ENCODE measurements at places on chromosomes 12 and 14.

GRCh38 chr14:100529561-100530031 is 57.6 kb downstream of the BEGAIN start:
- DNase-seq = peak; percentile 61

- DNase-seq = no peak
Measured at GRCh38 chr12:25459541-25459951, 93.5 kb downstream of the LMNTD1 start.

DNA sequence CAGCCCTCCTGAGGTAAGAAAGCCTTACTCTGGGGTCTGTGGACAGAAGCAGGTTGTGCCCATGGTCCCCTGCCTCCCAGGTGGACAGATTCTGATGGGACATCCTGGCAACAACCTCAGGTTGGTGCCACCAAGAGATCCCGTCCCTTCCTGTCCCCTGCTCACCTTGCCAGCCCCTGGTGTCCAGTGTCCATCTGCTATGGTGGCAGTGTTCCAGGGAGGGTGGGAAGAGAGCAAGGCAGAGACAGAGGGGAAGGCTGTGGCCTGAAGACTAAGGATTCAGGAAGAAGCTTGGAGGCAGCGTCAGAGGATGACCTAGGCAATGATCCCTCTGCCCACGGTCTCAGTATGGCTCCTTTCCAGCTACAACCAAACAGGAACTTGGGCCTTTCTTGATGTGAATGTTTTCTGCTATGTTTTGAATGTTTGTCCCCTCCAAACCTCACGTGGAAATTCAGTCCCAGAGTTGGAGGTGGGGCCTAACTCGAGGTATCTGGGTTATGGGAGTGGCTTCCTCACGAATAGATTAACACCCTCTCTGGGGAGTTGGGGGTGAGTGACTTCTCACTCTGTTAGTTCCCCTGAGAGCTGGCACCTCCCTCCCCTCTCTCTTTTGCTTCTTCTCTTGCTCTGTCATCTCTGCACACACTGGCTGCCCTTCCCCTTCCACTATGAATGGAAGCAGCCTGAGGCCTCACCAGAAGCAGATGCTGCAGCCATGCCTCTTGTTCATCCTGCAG is 26.9 kb downstream of the IQSEC3 start:
- DNase-seq = no peak

DNA sequence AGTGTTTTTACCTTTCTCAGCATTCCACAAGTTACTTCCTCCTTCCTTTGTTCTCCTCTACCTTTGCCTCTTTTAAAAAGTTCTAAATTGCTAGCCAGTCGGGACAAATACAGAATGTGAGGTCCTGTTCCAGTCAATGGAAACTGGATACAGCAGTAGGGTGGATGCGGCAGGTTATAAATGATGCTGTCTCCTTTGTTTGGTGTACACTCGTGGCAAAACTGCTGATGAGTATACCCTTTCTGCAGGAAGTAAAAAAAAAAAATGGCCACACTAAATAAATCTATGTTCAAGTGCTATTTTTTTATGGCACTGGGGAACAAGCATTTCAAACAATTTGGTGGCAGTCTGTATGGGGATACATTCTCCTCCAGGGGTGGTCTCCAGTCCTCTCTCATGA is 27.5 kb downstream of the KLRK1 start:
- DNase-seq = no peak

DNA sequence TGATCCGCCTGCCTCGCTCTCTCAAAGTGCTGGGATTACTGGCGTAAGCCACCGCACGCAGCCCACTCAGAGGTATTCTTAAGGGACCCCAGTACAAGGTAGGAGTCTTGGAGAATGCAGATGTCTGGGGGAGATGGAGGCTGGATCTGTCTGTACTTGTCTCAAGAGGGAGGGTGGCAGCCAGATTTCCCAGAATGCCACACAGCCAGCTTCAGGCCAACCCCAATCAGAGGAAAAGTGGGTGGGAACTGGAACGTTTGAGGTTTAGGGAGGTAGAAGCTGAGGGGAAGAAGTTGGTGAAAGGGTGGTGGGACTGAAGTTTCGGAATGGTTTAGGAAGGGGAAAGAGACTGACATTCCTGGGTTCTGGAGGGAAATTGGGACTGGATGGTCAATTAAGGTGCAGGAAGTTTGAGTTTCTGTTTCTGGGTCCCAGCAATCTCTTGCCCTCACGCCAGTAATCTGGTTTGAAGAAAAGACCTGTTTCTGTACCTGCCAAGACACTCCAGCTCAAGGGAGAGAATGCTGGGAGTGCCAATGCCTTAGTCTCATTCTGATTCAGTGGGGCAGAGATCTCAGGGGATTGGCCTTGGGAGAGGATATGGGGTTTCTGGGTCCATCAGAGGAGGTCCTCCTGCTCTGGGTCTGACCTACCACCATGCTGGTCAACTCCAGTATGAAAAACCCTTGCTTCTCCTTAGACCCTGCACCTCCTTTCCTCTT is 8.1 kb upstream of the ZNF385A start:
- no peak for DNase-seq

GRCh38 chr12:92289629-92290349 is 144.1 kb upstream of the BTG1 start:
- DNase-seq = no peak

- no peak for DNase-seq
Measured at GRCh38 chr12:7966563-7966962, 30.6 kb upstream of the SLC2A3 start.

DNA sequence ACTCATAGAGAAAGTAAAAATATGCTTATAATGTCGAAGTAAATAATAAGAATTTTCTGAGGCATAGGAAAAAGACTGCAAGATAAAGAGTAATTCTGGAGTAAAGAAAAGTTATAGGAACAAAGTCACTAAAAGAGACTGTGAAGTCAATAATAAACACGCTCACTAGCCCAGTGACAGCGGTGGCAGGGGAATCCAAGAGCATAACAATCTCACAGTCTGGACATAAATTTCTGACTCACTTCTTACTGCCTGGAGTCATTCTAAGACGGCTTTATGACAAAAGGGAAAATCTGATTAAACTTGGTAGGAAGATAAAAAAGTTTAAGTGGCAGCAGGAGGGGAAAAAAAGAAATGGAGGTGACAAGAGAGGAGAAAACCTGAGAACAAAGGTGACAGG is 56.4 kb upstream of the GRIP1 start:
- DNase-seq = no peak

DNA sequence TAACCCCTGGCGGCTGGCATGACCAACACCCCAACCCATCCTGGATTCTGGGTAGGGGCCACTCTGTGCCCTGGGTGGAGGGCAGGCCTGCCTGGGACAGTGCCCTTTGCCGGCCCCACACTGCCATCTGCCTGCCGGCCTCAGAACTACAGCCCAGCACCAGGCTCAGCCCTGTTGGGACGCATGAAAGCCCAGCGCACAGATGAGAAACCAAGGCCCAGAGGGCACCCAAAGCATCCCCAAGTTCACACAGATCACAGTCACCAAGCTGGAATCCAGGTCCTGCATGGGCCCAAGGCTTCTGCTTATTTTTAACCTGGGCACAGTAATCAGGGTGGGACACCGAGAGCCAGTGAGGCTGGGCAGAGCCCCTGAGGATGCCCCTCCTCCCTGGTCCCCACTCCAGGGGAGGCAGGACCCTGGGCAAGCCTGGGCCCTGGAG is 26.2 kb downstream of the RFLNA start:
- peak; percentile 86 for DNase-seq

DNA sequence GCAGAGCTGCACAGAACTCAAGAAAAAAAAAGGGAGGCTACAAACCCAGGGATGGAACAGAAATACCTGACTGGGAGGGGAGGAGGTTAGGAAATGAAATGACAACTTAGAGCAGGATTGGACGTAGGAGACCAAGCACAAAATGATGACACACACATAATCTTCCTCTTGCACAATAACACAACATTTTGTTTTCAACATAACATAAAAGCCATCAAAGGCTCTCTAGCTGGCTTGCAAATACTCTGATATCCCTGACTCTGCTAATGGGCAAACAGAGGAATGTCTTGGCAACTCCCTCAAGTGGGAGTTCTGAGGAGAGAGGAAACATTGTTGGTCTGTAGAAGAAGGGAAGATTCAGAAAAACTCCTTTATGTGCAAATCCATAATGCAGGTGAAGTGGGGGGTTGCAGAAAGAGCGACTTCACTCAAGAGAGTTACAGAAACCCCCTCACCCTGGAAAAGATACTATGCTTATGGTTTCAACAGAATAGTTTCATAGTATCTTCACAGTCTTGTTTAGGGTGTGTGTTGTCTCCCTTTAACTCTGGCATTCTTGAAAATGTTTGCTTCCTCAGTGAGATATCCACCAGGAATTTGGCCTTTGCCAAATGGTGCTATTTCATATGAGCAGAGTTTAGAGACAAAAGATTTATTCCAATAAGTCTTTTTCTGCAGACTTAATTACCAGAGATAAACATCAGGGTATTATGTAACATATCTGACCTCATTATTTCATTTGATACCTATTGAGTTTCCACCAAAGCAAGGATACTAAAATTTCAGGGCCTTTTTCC is 43.8 kb upstream of the LTBP2 start:
- DNase-seq = no peak

GRCh38 chr12:14961466-14962152 is at the start of gene ARHGDIB:
TSS of gene ARHGDIB (minus strand) at chr12:14961601. CDS start at chr12:14950712, 10,889 bp downstream.
- DNase-seq = peak; percentile 90

GRCh38 chr14:74426202-74426582 is at the start of gene SYNDIG1L:
TSS of gene SYNDIG1L (minus strand) at chr14:74426210. CDS start at chr14:74409744, 16,466 bp downstream.
- no peak for DNase-seq

DNA sequence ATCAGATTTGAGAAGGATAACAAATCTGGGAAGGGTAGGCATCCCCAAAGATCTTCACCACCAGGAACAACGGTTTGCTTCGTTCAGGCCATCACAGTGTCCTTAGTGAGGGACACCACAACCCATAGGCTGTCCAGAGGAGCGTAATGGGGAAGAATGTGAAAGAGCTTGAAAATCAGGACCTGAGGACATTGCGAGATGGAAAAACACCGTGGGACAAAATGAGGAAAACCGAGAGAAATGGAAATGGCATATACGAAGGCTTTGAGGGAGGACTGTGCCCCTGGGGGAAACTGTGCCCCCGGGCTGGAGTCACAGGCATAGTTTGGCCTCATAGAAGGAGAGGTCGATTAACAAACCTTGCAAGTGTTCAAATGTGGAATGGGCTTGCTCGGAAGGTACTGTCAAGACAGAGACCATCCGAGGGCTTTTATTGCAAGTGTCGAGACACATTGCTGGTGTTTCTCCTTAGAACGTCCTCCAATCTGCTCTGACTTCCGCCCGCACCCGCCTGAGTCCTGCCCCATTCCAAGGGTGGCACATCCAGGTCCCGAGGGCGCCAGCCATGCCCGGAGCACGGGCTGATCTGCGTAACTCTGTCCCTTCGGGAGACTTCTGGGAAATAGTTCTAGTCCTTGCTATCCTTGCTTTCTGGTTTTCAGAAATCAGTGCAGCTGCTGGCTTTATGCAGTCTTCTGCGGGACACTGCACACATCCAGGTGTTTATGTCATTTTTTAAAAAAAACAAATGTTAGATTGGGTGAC is 885 bp upstream of the PALS1 start:
- peak; percentile 74 for DNase-seq

DNA sequence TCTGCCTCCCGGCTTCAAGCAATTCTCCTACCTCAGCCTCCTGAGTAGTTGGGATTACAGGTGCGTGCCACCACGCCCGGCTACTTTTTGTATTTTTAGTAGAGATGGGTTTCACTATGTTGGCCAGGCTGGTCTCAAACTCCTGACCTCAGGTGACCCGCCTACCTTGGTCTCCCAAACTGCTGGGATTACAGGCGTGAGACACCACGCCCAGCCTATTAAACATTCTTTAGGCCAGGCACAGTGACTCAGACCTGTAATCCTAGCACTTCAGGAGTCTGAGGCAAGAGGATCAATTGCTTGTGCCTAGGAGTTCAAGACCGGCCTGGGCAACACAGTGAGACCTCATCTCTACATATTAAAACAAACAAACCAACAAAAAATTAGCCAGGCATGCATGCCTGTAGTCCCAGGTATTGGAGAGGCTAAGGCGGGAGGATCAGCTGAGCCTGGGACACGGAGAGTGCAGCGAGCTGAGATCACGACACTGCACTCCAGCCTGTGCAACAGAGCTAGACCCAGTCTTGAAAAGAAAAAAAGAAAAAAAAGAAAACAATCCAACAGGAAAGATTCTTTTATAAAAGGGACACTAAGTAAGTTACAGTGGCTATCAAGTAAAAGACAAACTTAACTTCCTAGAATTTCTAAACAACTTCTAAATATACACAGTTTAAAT is 70.2 kb downstream of the HECTD1 start:
- DNase-seq = no peak

DNA sequence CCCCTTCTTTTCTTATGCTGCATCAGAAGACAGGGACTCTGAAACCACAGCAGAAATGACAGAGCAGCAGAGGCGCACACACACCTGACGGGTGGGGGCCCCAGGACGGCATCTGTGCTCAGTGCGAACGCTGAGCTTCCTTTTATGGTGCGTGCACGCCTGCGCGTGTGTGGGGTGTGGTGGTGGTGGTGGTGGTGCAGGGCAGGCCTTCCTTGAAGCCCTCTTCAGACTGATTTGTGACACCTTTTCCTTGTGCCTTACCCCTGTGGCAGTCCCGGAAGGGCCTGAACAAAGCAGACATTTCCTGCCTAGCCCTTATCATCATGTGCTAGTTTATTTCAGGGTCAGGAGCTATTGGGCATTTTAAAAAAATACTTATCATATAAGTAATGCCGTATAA is 75.7 kb downstream of the TSPAN9 start:
- no peak for DNase-seq

DNA sequence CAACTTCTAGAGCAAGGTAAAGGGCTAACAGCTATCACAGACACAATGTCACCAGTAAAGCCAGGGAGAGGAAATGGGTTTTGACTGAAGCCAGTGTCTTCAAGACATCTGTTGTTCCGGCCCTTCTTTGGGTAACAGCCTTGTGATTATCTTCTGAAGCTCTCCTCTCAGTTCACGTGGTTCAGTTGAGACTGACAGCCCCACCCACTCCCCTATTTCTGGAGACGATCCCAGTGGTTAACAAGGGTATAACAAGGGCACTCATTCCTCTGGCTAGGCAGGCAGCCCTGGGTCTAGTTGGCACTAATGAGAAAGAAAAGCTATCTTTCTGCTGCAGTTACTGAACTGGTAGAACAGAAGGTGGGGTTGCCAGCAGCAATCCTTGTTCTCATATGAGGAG is 6.9 kb downstream of the GNPTAB start:
- DNase-seq = peak; percentile 83

DNA sequence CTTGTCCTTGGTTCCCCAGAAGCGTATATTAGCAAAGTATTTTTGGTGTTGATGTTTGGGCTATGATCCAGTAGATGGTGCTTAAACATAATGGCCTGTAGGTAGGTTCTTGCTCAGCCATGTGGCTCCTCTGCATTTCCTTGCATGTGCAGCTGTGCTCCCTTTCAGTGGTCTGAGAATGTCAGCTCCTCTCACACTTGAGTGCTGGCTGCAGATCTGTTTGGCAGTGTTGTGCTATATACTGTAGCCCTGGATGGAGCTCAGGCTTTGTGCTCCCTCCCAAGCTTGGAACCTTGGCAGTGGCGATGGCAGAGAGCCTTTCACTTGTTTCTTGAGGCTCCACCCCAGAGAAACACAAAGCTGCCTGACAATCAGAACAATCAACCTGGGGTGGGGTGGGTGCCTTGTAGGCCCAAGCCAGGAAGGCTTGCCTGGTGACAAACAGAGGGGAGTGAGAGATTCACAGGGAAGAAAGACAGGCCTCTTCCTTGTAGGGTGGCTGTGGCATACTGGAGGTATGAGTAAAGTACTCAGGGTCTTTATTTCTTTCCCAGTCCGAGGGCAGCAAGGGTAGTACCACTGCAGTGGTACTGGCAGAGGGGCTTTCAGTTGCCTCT is 255.3 kb downstream of the RAD51B start:
- no peak for DNase-seq

All from activated effector memory CD4-positive, alpha-beta T cell treated with anti-CD3 and anti-CD28 coated beads, Interleukin-2, amount 50 U/mL, for 16 hours (primary cell).